ENCODE measurements at places on chromosomes 4 and X.

GRCh38 chr4:106312377-106312776 is 3.6 kb downstream of the TBCK start:
- no peak overlapping the region for H3K27ac ChIP-seq
- H3K4me1 ChIP-seq = peaks cover 8% of the 10 kb centered on the region
- peaks cover 6% of the 10 kb centered on the region for H3K36me3 ChIP-seq
- DNase-seq = no peak
- no peak overlapping the region for H3K4me3 ChIP-seq
- no peaks in the 10 kb centered on the region for H3K27me3 ChIP-seq

DNA sequence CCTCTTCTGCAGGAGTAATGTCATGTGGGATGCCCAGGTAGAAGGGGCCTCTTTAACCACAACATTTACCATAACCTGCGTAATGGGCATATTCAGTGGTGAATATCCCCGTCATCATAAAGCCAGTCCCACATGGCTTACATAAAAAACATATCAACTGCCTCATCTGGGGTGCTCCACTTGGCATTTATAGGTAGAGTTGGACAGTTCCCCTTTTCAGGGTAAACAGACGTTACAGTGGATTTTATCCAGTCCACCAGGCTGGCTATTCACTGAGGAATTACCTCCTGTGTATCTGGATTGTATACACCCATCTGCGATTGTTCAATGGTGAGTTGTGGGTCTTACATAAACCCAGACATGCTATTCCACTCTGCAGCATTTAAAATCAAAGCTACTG is 70.7 kb upstream of the ANKRD17 start:
- H3K27ac ChIP-seq = no peak overlapping the region
- H3K4me3 ChIP-seq = no peak overlapping the region
- no peaks in the 10 kb centered on the region for H3K36me3 ChIP-seq
- DNase-seq = no peak
- no peaks in the 10 kb centered on the region for H3K4me1 ChIP-seq

- no peak overlapping the region for H3K4me3 ChIP-seq
- DNase-seq = no peak
- H3K36me3 ChIP-seq = no peaks in the 10 kb centered on the region
- H3K4me1 ChIP-seq = peaks cover 5% of the 10 kb centered on the region
- H3K27ac ChIP-seq = no peak overlapping the region
These were observed 208.6 kb downstream of the VEGFC start for GRCh38 chr4:176584031-176584606.

DNA sequence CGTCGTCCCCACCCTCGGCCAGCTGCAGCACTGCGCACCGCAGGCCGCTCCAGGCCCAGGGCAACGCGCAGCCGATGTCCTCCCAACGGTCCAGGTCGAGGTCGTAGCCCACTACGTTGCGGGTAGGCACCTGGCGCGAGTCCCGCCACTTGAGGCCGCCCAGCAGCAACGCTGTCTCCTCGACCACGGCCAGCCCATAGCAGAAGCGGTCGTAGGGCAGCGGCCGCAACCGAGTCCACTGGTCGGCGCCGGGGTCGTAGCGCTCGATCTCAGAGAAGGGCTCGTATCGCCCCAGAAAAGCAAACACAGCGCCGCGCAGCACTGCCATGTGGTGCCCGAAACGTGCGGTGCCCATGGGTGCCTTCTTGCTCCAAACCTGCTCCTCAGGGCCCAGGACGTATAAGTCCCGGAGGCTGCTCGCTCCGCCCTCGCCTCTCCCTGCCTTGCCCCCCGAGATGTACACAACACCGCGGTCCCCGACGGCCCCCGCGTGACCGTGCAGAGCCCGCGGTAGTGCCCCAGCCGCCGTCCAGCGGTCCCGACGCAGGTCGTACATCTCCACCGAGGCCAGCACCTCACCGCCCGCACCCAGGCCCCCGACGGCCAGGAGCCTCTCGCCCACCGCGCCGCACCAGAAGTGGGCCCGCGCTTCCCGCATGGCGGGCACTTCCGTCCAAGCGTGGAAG is 2.1 kb downstream of the KLHL34 start:
- H3K27ac ChIP-seq = no peak overlapping the region
- H3K4me1 ChIP-seq = no peaks in the 10 kb centered on the region
- no peak overlapping the region for H3K4me3 ChIP-seq
- H3K36me3 ChIP-seq = no peaks in the 10 kb centered on the region
- H3K27me3 ChIP-seq = peaks cover 5% of the 10 kb centered on the region
- no peak for DNase-seq

- no peak overlapping the region for H3K4me3 ChIP-seq
- peaks cover 36% of the 10 kb centered on the region for H3K4me1 ChIP-seq
- no peak overlapping the region for H3K27ac ChIP-seq
- no peaks in the 10 kb centered on the region for H3K27me3 ChIP-seq
- peak; percentile 49 for DNase-seq
These were observed 20.3 kb upstream of the GUCY1B1 start for GRCh38 chr4:155738548-155738947.

DNA sequence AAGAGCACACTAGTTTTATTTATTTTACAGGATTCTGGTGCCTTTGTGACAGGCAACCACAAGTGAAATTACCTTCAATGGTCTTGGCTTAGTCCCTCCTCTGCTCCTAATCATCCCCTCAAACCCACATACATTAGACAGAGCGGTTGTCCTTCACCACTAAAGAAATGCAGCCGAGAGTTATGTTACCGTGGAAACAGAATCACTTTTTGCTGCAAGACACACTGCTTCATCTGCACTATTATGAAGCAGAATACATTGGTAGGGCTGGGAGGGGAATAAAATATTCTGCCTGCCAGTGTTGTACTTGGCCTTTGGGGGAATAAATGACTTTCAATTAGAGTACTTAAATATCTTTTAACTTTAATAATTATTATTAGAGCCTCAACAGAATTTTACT is 75.2 kb downstream of the ARHGEF38 start:
- H3K36me3 ChIP-seq = no peaks in the 10 kb centered on the region
- no peak overlapping the region for H3K27ac ChIP-seq
- DNase-seq = no peak
- no peak overlapping the region for H3K4me3 ChIP-seq
- H3K27me3 ChIP-seq = no peaks in the 10 kb centered on the region
- H3K4me1 ChIP-seq = peaks cover 3% of the 10 kb centered on the region

DNA sequence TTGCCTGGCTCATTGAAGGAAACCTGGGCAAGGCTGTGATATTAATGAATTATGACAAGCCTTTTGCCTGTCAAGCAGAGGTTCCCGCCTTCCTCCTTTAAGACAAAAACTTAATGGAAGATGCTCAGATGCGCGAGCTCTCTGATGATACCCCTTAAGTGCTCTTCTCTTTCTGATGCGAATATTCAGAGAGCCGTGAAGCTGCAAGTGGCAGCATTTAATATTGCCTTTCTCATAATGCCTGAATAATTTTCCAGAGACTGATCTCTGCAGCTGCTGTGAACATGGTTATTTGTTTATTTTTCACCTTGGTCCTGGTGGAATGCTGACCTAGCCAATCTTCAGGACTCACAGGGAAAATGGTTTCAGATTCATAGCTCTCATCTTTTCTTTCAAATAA is 251.8 kb downstream of the TENM3 start:
- H3K27ac ChIP-seq = no peak overlapping the region
- H3K4me1 ChIP-seq = peaks cover 5% of the 10 kb centered on the region
- no peaks in the 10 kb centered on the region for H3K36me3 ChIP-seq
- no peak for DNase-seq

- H3K27ac ChIP-seq = peak overlapping the region; percentile 56
- peak overlapping the region; percentile 79 for H3K4me3 ChIP-seq
- peaks cover 17% of the 10 kb centered on the region for H3K4me1 ChIP-seq
- peak; percentile 32 for DNase-seq
- H3K27me3 ChIP-seq = no peaks in the 10 kb centered on the region
- H3K36me3 ChIP-seq = no peaks in the 10 kb centered on the region
These were observed 531 bp upstream of the MANBA start for GRCh38 chr4:102761296-102761701.

DNA sequence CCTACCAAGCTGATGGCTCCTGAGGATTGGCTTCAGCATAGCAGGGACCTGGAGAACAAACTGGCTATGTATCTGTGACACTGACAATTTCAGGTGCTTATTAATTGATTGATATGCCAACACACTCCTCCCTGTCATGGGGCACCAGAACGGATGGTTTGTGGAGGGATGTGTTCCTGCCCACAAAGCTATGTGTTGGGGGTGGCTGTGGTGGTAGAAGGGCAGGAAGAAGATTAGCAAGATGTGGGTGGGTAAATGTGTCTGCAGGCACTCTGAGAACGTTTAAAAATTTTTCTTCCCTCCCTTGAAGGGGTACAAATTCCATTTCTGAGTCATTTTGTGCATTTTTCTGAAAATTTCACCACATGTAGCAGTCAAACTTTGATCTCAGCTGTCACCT is 55.0 kb upstream of the SCML1 start:
- H3K27ac ChIP-seq = no peak overlapping the region
- no peak for DNase-seq
- H3K4me3 ChIP-seq = no peak overlapping the region
- H3K4me1 ChIP-seq = no peaks in the 10 kb centered on the region
- H3K36me3 ChIP-seq = no peaks in the 10 kb centered on the region

DNA sequence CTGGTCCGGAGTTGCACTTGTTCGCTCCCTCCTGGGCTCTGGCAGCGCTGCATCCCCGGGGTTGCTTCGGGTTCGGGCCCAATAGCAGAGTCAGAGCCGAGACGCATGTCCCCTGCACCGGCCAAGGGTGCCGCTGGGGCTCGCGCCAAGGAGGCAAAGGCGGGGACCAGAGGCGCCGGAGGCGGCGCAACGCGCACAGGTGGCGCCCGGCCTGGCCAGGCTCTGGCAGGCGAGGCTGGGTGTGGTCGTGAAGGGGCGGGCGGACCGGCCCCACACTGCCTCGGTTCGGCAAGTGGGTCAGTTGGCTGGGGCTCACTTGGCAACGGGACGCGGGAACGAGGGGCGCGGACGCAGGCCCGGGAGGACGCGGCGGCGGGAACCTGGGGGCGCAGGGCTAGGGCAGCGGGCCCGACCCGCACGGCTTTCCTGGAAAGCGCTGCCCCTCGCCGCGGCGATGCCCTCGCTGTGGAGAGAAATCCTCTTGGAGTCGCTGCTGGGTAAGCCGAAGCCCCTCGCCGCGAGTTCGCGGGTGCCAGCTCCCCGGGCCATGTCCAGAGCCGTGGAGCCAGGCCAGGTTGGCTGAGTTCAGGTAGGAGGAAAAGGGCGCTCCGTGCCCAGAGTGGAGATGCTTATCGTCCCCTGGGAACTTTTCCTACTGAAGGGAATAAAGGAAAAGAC is at the start of gene CWH43:
CWH43 (plus strand) TSS at position 300 of the 678 bp plus-strand sequence; CDS start at position 455, 155 bp downstream.
- H3K36me3 ChIP-seq = no peaks in the 10 kb centered on the region
- no peak within 1 kb of the TSS for H3K4me3 ChIP-seq
- no peaks in the 10 kb centered on the region for H3K4me1 ChIP-seq
- H3K27ac ChIP-seq = no peak within 1 kb of the TSS
- no peak for DNase-seq

- peak overlapping the region; percentile 57 for H3K4me3 ChIP-seq
- H3K27ac ChIP-seq = peak overlapping the region; percentile 77
- H3K36me3 ChIP-seq = no peaks in the 10 kb centered on the region
- no peaks in the 10 kb centered on the region for H3K27me3 ChIP-seq
- no peaks in the 10 kb centered on the region for H3K4me1 ChIP-seq
These were observed 423 bp downstream of the HEPH start for GRCh38 chrX:66164470-66164869.

- no peaks in the 10 kb centered on the region for H3K36me3 ChIP-seq
- no peak for DNase-seq
- no peak overlapping the region for H3K27ac ChIP-seq
- H3K27me3 ChIP-seq = no peaks in the 10 kb centered on the region
- peaks cover 10% of the 10 kb centered on the region for H3K4me1 ChIP-seq
These were observed 473.4 kb downstream of the PCDH7 start for GRCh38 chr4:31193521-31193920.

DNA sequence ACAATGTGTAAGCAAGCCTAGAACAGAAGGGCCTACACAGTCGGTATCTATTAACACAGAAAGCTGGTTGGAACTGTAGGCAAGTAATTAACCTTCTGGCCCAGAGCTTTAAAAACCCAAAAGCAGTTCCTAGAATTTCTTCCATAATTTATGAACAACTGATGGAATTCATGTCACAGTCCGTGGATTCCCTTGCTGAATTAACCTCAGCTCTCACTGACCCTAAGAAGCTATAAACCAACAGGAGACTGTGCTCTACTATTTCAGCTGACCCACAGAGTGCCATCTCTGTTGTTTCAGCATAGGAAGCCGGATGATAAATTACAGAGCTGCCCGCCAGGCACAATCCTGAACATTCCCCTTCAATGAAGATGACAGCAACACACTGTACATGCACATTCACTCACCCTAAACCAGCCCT is 157.3 kb downstream of the PRDM5 start:
- peaks cover 9% of the 10 kb centered on the region for H3K4me1 ChIP-seq
- DNase-seq = peak; percentile 25
- no peaks in the 10 kb centered on the region for H3K36me3 ChIP-seq
- peak overlapping the region; percentile 38 for H3K27ac ChIP-seq
- no peaks in the 10 kb centered on the region for H3K27me3 ChIP-seq

DNA sequence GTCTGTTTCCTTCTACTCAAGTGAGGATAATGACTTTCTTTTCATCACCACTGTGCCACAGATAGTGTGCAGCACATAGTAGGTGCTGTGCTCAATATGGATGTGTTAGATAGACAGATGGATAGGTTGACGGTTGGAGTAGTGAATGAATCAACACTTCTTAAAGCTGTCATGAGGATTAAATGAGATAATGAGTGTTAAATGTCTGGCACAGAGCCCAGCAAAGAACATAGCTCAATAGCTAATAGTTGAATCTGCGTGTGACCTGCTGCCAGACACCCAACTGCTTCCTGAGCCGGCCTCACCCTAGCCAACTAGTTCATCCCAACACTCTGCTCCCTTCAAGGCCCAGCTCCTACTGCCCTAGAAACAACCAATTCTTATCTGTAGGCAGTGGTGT is 67.7 kb upstream of the PJA1 start:
- H3K4me3 ChIP-seq = no peak overlapping the region
- no peaks in the 10 kb centered on the region for H3K4me1 ChIP-seq
- no peak for DNase-seq
- H3K27ac ChIP-seq = no peak overlapping the region
- H3K36me3 ChIP-seq = no peaks in the 10 kb centered on the region
- H3K27me3 ChIP-seq = no peaks in the 10 kb centered on the region

GRCh38 chrX:135516376-135516775 is 4.1 kb upstream of the INTS6L start:
- no peak overlapping the region for H3K27ac ChIP-seq
- H3K27me3 ChIP-seq = no peaks in the 10 kb centered on the region
- H3K4me3 ChIP-seq = no peak overlapping the region
- no peaks in the 10 kb centered on the region for H3K36me3 ChIP-seq
- DNase-seq = no peak
- peaks cover 3% of the 10 kb centered on the region for H3K4me1 ChIP-seq

- no peak overlapping the region for H3K27ac ChIP-seq
- no peak overlapping the region for H3K4me3 ChIP-seq
- H3K27me3 ChIP-seq = no peaks in the 10 kb centered on the region
- H3K36me3 ChIP-seq = no peaks in the 10 kb centered on the region
- no peaks in the 10 kb centered on the region for H3K4me1 ChIP-seq
- peak; percentile 81 for DNase-seq
These were observed 73.4 kb upstream of the MAGEB2 start for GRCh38 chrX:30141966-30142365.

- no peak overlapping the region for H3K27ac ChIP-seq
- peak; percentile 0 for DNase-seq
- no peak overlapping the region for H3K4me3 ChIP-seq
These were observed 103.5 kb downstream of the FHDC1 start for GRCh38 chr4:153039542-153040185.
